NCI-H1092 (cell line): ENCODE measurements at places on chromosomes 2 and 18.

GRCh38 chr18:79065802-79066201 lies 3.4 kb upstream of the ATP9B start:
- no peak for DNase-seq

- no peak for DNase-seq
These were observed 98.7 kb downstream of the VAPA start for GRCh38 chr18:10012526-10012925.

DNA sequence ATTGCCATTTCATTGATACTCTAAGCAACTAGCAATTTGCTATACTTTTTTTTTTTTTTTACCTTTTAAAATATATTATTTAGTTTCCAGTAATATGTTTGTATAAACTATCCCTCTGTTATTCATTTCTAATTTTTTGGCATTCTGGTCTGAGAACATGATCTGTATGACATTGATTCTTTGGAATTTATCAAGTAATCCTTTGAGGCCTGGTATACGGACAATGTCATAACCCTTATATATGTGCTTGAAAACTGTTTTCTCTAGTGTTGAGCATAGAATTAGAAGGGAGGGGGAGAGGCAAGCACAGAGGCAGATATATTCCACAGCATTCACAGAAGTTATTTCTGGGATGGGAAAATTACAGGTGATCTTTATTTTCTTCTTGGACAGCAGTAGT lies 48.2 kb upstream of the POLE4 start:
- DNase-seq: no peak

GRCh38 chr18:26536664-26537063 lies 11.7 kb downstream of the KCTD1 start:
- DNase-seq: no peak

- DNase-seq: no peak
These were observed 807 bp upstream of the CREB1 start for GRCh38 chr2:207528980-207529329.

GRCh38 chr2:219798430-219798829 lies 171.0 kb downstream of the SLC4A3 start:
- no peak for DNase-seq

GRCh38 chr18:60981682-60982328 lies 351.4 kb upstream of the CDH20 start:
- DNase-seq: no peak

- no peak for DNase-seq
These were observed 318.7 kb downstream of the CYP26B1 start for GRCh38 chr2:71829008-71829407.

- no peak for DNase-seq
These were observed 146.1 kb downstream of the GBX2 start for GRCh38 chr2:236022128-236022527.

DNA sequence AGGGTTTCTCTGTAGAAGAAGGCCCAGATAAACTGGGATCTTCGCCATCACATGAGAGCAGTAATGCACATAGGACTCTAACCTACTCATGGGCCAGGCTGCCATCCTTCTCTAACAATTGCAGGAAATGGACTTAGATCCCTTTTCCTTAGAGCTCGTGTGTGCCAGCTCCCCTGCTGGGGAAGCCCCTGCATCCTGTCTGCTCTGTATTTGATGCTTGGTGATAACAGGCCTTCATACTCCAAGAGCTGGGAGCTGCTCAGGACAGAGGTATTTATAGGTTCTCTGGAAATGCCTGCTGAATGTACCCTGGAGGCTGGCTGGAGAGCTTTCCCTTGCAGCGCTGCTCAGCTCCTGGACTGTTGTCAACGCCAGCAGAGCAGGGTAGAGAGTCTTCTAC lies 249.6 kb downstream of the MTX2 start:
- DNase-seq: no peak

DNA sequence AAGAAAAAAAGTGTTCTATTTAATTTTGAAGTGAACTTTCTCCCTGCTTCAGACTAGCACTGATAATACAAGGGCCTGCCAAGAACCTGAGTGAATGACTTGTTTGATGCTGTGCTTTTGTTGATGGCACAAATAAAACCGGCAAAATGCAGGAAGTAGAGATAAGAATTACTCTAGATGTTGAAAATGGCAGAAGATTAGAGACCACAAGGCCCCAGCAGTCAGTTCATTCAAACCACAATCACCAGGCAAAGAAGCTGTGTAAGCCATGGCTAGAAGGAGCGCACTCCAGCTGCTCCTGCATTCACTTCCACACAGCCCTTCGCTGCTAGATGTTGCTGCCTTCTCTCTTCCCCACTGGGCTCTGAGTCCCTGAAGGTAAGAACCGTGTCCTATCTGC lies 297.1 kb downstream of the AGPS start:
- no peak for DNase-seq
